AG04450 (cell line): ENCODE measurements at places on chromosomes 13 and 19. TPM values are rescaled to one million over a fixed set of nuclear protein-coding genes. Genes with fewer than 3 reads are reported as not detected.

DNA sequence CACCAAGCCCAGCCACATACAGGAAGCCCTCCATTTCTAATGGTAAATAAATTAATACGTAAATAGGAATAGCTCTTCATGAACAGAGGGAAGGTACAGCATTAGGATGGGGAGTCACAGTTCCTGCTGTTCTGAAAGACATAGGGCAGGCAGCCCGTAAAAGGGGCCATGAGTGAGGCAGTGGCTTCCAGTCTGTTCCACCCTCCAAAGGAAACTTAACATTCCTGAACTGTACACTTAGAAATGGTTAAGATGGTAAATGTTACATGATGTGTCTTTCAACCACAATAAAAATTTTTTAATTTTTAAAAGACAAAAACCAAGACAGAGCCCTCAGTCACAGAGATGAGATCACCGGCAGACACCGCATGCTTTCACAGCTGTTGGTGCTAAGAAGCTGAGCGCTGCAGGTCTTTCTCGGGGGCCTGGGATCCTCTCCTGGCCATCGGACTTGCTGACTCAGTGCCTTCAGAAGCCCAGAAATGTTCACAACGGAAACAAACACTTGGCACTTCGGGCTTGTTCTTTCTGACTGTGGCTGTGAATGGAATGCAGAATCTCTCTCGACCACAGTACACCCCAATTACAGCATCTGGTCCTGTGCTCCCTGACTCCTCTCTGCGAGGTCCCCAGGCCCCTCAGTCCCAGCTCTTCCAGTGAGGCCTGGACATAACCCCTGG, 36.4 kb downstream of the EPS15L1 start:
- DNase-seq = peak; percentile 84

DNA sequence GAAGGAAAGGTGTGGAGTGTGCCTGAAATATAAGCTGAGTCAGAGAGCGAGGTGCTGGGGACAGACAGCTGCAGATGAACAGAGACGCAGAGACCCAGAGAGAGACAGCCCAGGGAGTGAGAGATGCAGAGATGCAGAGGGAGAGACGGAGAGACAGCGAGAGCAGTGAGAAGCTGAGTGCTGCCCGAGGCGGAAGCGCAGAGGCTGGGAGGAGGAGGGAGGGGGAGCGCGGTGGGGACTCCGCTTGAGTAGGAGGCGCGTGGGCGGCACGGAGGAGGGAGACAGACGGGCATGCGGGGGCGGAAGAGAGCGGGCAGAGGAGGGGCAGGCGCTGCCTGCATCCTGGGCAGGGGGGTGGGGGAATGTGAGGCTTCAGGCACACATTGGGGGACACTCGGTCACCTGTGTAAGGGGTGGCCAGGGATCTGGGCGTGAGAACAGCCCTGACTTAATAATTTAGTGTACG, 25.7 kb downstream of the SLC8A2 start:
- DNase-seq = no peak

- DNase-seq = no peak
Observed at GRCh38 chr19:23665651-23666410, 21.2 kb downstream of the ZNF675 start.

Gene ZFR2
- polyA plus RNA-seq = not detected in 2 replicates

GRCh38 chr19:39083983-39084731, at the start of gene ACP7:
ACP7 (plus strand) TSS chr19:39084368; CDS start chr19:39085270, 902 bp downstream.
- no peak for DNase-seq

DNA sequence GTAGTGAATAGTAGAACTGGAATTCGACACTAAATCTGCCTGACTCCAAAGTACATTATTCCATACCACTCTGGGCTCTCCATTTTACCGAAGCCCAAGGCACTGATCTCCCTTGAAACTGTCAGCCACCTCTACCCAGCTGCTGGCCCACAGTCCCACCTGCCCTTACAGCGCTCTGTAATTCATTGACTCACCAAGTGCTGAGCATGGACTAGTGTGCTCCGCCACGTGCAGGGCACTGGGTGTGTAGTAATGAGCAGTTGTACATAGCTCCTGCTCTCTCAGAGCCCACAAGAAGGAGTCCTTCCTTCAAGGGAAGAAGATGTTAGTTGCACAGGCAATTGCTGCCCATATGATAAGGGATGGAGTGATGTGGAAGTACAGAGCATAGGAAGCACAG, 76.6 kb upstream of the SIAH3 start:
- DNase-seq = no peak
